ENCODE measurements at places on chromosomes 4 and X. TPM values are rescaled to one million over a fixed set of nuclear protein-coding genes. Genes with fewer than 3 reads are reported as not detected.
A peak's percentile ranks its signal among the peaks of the same experiment; 100 is the strongest.

- DNase-seq, result no peak
Measured at GRCh38 chr4:56272003-56272402, 115.3 kb downstream of the AASDH start.

- DNase-seq, result peak; percentile 25
Measured at GRCh38 chrX:140141444-140142029, 176.2 kb upstream of the CXorf66 start.

The NEK1 gene
- total RNA-seq, result 28.1 TPM

DNA sequence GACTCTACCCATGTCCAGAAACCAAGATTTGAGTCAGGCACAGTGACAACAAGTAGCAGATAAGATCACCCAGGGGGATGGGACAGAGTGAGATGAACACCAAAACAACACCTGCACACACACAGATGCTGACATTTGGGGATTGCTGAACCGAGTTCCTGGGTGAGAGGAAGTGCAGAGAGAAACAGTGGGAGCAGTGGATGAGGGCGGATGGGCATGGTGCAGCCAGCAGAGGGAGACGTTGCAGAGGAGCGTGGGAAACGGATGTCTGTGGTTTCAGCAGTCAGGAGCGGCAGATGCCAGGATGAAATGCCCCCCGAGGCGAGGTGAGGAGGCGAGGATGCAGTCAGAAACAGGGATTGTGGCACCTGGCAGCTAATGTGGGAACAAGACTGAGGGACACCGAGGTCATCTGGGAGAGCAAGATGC, 78.6 kb upstream of the STS start:
- DNase-seq, result no peak

DNA sequence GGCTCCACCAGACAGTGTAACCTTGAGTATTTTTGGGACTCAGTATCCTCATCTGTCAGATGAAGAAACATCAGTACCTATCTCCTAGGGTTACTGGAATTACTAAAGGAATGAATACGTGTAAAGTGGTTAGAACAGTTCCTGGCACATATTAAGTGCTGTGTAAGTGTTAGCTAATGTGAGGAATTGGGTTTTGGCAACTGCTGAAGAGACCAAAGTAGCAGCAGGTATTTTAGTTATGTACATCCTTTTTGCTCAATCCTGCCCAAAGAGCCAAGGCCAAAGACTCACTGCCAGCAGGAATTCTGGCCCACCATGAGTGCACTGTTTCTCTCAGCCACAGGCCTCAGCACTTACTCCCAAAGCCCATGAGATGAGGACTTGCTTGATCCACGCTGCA, 16.7 kb upstream of the MCF2 start:
- DNase-seq, result no peak

GRCh38 chr4:25310066-25310802, 2.3 kb upstream of the ZCCHC4 start:
- DNase-seq, result no peak

The DMP1 gene
- not detected for total RNA-seq

DNA sequence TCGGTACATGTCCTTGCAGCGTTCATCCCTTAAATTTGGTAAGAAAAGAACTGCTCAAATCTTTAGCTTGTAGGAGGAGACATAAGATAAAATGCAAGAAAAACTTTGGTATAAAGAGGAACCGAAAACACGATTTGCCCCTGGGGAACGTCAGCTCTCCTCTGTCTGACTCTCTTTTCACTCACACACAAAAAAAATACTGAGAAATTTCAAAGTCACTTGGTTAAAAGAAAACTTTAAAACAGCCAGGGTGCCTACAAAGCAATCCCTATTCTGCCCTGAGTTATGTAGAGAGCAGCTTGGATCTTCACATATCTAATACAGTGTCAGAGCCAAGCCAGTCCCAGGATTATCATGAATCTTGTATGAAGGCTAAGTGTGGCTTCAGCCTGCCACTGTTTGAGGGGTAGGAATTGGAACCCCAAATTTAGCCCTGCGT, 248.5 kb upstream of the CXXC4 start:
- DNase-seq, result no peak

DNA sequence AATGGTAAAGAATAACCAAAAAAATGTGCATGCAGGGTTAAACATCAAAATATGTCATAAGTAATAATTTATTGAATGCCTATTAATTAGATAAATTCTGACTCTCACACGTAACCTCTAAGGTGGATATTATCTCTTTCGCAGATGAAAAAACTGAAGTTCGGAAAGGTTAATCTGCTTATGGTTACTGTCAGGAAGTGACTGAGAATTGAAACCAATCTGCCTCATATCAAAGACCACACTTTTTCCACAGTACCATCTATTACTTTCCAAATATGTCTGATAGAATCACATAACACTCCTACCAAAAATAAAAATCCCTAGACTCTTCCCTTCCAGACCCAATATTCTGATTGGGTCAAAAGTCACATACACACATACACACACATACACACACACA, 6.2 kb downstream of the CHIC2 start:
- no peak for DNase-seq

DNA sequence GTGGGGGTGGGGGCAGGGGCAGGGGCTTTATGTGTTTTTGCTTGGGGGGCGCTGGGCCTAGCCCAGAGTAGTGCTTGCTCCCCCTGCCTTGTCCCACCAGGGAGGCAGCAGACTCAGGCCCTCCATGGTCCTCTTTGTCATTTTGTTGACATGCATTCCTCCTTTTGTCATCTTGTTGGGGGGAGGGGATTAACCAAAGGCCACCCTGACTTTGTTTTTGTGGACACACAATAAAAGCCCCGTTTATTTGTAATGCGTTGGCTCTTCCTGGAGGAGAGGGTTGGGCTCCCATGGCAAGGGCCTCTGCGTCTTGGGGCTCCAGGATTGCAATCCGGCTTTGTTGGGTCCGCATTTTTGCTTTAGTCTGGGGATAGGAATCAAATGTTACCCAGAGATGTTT, 2.2 kb downstream of the EMD start:
- DNase-seq, result no peak

The NXF2B gene
- total RNA-seq, result not detected

The CT45A2 gene
- total RNA-seq, result not detected

- DNase-seq, result no peak
Measured at GRCh38 chr4:134298313-134298712, 96.7 kb upstream of the PABPC4L start.

All from frontal cortex (tissue), 4 donors.